ENCODE measurements at places on chromosomes 7 and 10.
A peak's percentile ranks its signal among the peaks of the same experiment; 100 is the strongest.

DNA sequence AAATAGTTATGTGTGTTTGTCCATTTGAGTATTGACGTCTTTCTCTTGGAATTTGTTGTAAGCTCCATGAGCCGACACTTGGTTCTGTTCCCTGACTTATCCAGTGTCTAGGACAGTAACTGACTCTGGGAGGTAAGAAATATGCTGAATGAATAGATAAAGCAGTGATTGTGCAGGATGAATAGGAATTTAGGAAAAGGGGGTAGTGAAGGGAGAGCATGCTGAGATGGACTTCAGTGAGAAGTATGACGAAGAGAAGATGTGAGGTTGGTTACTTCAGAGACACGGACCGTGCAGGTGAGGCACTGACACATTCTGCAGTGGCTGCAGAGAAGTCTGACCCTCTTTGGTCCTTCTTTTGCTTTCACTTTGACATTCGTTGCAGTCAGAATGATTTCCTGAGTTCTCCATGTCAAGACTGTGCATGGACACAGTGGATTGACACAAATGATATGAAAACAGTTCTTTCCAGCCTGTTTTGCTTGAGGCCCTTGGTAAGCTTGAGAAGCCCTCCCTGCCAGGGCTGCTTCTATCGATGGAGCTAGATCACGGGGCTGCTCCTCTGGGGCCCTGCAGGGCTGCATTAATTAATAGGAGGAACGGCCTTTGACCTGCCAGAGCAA is 261.5 kb upstream of the SORCS1 start:
- DNase-seq: no peak

- no peak for DNase-seq
Measured at GRCh38 chr7:16563281-16564022, 36.8 kb downstream of the LRRC72 start.

DNA sequence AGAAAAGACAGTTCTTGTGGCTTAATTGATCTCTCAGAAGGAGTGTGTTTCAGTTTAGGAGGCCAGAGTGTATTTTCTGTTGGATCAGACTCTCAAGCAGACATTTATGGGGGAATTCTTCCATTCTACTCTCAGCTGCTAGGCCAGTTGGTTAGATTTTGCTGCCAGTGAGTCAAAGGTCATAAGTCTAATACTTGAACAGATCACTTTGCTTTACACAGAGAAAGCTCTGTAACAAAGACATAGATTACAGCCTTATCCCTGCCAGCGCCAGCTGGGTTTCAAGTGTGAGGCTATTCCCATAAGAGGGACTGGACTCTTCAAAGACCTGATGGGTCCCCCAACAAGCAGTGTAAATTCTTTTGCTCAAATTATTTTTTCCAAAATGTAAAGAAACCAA is 145.6 kb upstream of the SEMA3C start:
- no peak for DNase-seq

- DNase-seq: no peak
Measured at GRCh38 chr7:2029936-2030335, 202.8 kb downstream of the MAD1L1 start.

DNA sequence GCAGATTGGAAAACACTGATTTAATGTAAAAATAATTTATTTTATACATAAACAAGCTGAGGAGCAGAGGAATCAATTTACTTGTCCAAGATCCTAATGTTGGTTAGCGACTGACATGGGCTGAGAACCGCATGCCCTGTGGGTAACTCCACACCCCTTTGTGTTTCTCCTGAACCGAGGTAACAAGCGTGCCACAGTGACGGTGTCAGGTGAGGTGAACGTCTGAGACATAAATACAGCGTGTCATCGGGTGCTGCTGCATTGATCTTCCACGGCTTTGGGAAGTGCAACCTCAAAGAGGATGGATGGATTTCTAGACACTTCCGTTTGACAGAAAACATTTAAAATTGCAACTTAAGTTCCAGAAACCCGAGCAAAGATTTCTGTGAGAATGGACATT is 386.8 kb upstream of the ADARB2 start:
- DNase-seq: no peak

DNA sequence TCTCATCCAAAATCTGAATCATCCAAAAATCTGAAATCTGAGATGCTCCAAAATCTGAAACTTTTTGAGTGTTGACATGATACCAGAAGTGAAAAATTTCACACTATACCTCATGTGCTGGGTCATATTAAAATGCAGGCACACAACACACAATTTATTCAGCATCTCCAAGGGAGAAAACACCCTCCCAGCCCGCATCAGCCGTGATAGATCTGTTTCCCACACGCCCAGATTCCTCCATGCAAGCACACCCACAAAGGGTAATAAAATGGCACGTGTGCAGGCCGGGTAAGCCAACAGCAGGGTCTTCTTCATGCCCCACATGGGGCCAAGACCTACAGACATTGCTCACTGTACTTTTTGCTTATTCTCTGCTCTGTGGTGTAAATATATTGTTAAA is 173.1 kb upstream of the FERD3L start:
- DNase-seq: no peak

DNA sequence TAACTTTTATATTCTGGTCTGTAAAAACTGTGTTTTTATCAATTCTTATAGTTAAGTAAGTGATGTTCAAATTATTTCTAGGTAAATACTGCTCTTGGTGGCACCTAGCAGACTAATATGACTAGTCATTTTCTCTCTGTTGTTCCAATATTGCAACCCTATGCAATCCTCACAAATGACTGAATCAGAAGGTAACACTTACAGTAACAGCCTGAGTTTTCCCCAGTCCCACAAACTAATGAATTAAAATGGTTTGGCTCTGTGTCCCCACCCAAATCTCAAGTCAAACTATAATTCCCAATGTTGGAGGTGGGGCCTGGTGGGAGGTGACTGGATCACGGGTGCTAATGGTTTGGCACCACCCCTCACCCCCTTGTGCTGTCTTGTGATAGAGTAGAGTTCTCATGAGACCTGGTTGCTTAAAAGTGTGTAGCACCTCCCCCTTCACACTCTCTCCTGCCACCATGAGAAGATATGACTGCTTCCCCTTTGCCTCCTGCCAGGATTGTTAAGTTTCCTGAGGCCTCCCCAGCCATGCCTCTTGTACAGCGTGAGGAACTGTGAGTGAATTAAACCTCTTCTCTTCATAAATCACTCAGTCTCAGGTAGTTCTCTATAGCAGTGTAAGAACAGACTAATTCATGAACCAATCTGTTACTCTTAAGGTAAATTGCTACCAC is 43.5 kb downstream of the MTPN start:
- DNase-seq: no peak

GRCh38 chr7:27419581-27420177 is 177.1 kb downstream of the EVX1 start:
- DNase-seq: no peak

DNA sequence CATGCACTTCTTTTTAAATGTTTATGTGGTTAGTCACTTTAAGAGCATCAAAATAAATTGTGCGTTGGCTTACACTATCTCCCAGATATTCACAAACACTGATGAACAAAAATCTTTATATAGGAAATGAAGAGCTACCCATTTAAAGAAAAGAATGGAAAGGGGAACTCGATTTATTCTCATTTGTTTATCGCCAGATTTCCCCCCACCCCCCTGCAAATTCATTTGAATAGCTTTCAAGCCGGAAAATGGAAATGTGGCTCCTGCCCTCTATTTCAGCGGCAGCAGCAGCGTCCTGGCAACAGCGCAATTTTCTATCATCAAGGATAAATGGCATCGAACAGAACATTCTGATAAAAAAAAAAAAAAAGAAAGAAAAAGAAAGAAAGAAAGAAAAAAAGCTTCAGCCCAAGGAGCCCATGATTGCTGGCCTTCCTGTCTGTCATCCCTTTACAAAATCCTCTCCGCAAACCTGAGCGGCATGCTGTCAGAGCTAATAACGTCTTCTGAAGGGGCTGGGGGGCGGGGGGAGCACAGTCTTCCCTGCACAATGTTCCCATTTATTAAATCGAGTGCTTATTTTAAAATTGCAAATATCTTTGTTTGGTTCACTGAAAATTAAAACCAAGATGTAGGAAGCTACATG is 13.7 kb upstream of the DLX6 start:
- DNase-seq: no peak

- DNase-seq: no peak
Measured at GRCh38 chr10:14529351-14529750, 198.6 kb upstream of the FRMD4A start.

DNA sequence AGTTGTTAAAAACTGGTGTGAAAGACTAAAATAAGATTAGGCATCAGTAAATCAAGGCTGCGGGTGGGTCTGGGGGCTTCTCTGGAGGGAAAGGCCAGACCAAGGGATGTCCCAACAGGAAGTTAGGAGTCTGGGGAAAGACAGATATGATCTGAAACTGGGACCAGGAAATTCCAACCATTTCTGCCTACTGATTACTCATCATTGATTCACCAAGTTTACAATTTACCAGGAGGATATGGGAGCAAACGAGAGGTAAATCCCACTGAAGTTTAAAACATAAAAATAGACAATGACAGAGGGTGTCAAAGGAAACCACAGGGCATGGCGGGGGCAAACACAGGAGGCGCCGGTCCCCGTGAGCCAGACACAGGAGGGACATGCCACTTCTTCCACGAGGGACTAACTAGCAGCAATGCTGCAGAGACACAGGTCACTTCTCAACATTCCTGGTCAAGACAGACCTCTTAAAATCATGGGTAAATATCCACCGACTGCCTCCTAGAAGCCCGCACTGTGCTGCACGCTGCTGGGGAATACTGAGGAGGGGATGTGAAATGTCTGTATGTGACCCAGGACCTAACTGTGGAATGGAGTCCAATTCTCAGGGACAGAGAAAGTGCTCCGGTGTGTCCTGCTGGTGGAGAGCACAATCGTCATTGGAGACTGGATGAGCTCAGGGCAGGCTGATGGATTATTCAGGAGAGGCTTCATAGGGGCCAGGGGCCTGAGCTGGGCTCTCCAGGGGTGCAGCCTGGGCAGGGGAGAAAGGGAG is 153.4 kb upstream of the KLF14 start:
- DNase-seq: no peak

DNA sequence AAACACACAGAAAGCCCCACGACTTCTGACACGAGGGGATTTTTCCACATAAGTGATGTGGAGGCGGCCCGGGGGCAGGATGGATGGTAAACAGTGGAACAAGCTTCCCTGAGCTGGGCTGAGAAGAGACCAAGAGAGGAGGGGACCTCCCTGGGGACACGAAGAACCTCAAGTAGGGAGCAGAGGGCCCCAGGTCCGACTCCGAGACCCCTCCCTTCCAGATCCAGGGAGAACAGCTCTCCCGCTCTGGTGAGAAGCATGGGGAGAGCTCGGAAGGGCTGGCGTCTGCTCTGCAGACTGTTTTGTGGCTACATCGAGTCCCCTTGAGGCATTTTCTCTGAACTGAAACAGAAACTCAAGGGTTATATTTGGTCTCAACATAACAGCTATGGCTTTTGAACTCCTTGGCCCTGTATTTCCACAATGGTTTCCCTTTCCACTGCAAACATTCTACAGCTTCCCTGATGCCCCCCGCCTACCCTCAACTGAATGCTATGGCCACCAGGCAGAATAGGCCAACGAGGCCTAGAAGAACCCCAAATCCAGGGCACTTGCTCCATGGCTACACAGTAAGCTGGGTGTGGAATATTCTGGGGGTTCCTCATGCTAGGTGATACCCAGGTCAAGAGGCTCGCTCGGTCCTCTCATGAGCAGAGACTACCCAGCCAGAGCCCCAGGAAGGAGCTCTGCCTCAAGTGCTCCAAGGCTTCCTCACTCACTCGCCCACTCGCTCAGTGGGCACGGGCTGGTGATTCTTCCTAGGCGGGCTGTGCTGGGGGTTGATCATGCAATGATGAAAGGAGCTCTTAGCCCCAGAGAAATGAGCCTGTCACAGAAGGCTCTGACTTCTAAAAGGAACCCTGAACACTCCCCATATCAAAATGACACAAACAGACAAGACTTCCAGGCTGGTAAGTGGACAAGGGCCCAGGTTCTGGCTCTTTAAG is 47.5 kb downstream of the FAM53B start:
- no peak for DNase-seq

DNA sequence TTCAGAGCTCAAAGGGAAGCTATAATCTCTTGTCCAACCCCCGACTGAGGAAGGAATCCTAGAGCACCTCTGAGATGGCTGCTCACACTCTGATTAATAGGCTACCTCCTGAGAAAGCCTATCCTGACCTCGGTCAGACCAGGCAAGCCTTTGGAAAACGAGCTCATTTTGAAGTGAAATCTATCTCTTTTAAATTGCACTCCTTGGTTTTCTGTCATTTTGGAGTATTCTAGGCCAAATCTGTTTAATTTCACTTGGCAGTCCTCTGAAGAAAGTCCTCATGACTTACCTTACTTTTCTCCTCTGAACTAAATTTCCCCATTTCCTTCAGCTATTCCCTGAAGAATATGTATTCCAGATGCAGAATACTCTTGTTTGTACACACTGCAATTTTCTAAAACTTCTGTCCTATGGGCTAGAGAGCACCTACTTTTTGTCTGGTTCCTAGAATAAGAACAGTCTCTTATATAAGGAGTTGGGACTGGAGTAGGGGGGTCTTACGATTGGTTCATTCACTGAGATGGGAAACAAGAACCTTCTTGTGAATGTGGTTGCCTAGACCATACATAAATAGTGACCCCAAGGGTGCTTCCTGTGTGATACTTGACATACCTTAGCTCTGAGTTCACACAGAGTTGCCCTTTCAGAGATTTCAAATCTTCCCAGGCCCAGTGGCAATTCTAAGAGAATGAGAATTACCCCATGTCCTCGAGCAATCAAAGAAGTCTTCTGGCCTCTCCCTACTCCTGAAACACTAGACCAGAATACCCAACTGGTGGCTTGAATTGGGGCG is 31.9 kb upstream of the HPS1 start:
- no peak for DNase-seq

GRCh38 chr10:133219782-133220181 is 10.2 kb upstream of the UTF1 start:
- no peak for DNase-seq

DNA sequence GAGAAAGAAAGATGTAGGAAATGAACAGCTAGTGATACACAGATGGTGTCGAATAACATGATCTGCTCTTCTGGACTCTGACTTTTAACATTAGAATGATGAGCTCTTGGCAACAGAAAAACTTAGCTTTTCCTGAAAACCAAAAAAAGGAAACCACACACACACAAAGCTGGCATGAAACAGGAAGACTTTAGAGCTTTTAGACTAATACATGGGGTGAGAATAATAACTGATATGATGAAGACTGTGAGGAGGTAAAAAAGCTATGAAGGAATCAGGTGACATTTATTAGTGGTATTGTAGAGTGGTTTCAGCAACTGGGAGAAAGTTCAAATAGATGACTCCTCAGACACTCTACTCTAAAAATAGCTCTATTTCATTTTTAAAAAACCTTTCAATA is 491.9 kb downstream of the PARD3 start:
- DNase-seq: no peak

- DNase-seq: peak; percentile 36
Measured at GRCh38 chr10:11440250-11441150, 170.9 kb downstream of the USP6NL start.

Measured in stimulated activated CD8-positive, alpha-beta memory T cell treated with anti-CD3 and anti-CD28 coated beads, Interleukin-15, amount 100 ng/mL, for 48 hours (primary cell).